NCI-H1105 (cell line): ENCODE measurements at places on chromosomes 7 and 10.

DNA sequence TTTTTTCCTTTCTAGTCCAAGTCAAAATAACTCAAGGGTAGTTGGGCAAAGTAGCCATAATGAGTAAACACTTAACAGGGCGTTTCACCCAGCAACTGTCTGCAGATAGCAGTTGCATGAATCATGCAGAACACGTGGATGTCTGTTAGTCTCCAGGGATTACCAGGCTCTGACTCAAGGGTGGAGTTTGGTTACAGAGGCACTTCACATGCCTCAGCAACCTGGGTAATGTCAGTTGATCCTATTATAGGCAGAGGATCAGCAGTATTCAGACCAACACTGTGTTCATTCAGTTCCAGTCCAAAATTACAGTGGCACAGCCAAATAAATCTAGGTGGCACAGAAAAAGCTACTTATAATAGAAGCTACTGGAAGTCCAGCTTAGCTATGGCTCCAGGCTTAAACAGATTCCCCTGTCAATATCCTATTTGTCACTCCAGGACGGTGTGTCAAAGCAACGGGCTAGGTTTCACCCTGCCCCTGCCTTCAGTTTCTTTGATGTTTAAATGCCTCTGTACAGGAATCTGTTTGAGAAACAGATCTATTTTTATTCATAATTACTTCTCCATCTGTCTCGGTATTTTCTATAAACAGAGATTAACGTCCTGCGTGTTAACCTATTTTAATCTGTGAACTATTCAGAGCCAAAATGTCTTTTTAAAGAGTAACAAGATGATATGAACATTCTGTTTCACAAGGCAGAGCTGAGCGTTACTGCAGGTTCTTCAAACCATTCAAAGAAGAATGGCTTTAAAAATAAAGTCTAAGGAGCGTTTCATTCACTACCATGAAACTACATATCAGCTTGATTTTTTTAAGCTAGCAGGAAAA, 162.6 kb upstream of the AKR1E2 start:
- DNase-seq, result peak; percentile 8

DNA sequence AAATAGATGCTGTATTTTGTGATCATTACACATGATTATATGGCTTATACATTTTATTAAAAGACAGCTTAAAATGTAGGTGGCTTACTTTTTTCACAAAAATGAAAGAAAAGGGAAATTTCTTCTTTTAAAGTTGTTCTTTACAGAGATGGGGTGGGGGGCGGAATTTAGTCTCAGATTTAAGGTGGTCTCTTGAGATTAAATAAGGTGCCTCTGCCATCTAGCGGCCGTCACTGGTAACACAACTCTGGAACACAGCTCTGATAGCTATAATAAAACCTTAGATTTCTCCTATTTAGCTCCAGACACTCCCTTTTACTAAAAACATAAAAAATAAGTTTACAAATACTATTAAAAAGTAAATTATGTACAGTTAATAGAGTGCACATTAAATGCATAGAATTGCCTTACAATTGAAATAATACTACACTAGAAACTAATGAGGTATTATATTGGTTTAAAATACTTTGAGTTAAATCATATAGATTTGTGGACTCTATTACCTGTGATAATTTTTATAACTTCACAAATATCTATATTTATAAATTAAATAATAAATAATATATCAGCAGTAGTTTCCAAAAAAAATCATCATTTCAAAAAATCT, 210.9 kb downstream of the DGKB start:
- peak; percentile 33 for DNase-seq

- peak; percentile 18 for DNase-seq
Observed at GRCh38 chr7:30596014-30596641, 1.4 kb downstream of the GARS1 start.

- DNase-seq, result no peak
Observed at GRCh38 chr10:93461807-93462178, 20.3 kb downstream of the MYOF start.

DNA sequence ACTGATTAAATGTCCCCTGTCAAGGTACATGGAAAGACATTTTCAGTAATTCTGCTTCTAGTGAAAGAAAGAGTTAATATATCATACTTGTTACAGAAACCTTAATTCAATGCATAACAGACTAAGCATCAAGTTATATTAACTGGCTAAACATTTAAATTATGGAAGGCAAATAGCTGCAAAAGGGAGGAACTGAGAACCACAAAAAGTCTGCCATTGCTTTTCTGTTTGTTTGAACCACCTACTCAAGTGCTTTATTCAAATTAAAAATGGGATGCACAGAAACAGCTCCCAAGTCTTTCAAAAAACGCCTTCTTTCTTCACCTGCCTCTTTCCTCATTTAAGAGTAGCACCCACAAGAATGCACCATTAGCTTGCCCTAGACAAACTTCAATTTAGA, 271.9 kb downstream of the RNLS start:
- DNase-seq, result no peak

- DNase-seq, result no peak
Observed at GRCh38 chr10:72692744-72692993, 726 bp downstream of the MCU start.

GRCh38 chr10:95319239-95319638, 28.4 kb upstream of the PDLIM1 start:
- no peak for DNase-seq

DNA sequence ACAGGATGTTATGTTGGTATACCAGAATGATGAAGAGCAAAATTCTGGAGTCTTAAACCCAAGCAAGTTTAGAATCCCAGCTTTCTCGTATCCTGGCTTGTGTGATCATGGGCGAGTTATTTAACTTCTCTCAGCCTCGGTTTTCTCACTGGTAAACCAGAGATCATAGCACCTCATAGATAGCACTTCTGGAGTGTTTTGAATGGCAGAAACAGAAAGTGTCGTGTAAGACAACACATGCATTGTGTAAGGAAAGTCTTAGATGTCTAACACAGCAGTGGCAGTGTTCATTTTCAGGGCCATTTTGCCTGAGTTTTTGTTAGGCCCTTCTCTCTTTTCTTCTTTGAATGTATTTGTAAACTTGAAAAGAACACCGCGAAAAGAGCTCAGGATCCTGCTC, 465.1 kb downstream of the AUTS2 start:
- no peak for DNase-seq

- peak; percentile 65 for DNase-seq
Observed at GRCh38 chr7:4190010-4190981, 491.8 kb upstream of the FOXK1 start.

DNA sequence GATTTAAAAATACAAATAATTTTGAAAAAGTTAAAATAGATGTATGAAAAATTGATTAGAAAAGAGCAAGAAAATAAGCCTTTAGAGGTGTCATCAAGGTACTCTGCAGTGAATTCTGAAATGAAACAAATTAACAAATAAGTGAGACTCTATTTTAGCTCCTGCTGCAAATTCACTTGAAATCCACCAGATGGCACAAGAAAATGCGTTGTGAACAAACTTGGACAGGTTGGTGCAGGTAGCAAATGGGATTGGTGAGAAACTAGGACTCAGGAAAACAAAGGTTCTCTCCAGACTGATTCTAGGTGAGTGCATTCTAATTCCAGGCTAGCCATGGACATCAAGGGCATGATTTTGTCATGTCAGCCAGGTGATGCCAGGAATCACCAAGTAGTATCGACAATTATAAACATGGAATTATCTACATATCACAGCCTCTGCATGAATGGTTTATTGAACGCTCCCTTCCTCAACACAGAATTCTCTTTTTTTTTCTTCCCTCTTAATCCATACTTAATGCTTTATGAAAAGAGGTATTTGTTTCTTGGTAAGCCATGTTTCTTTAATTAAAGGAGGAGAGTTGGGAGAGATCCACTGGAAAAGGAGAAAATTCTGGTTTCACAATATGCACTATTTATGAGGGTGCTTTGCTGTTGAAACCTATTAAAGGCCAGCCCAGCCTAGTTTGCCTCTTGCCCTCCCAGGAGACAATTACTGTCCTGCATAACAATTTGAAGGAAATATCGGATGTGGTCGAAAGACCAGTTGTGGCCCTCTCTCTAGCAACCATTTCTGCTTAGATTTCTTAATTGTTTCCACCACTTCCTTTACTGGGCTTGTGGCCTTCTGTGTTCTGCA, 118.1 kb downstream of the ZNF365 start:
- DNase-seq, result no peak

GRCh38 chr7:29548823-29549222, 14.8 kb upstream of the PRR15 start:
- no peak for DNase-seq

- DNase-seq, result no peak
Observed at GRCh38 chr10:132664407-132664806, 121.5 kb downstream of the NKX6-2 start.

DNA sequence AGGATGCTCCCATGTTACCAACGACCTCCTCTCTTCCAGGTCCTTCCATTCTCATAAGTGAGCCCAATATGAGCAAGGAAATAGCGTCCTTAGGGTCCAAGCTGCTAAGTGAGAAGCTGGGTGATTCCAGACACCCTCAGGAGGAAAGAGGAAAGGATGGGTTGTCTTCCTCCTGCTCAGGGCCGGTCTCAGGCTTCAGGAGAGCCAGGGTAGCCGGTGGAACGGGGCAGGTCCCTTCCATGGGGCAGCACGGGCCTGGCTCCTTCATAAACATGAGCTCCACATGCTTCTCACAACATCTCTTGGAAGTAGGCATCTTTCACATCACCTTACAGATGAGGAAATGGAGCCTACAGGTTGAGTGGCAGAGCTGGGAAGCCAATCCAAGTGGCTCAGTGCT, 12.7 kb downstream of the SLIT1 start:
- no peak for DNase-seq

DNA sequence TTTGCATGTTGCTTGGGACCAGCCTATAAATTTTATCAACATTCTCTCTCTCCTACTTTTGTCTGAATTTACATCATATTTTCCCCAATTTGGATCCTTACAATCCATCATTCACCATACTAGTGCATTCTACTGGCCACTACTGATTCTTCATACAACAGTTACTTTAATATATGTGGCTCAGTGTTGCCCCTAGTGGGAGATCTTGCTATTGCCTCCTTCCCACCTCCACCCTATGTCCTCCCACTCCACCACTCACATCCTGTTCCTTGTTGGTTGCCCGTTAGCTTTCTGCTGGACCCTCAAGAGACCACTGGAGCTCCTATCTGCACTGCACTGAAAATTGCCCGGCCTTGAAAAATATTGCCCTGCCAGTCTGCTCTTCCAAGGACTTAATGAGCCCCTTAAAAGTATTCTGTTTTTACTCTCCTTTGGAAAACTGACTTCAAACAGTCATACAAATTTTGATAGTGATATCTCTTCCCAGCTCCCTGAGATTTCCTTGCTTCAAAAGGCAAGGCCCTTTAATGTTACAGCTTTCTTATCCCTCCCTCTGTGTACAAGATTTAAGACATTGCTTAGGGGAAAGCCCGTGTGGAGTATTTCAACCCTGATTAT, 243.2 kb upstream of the TMEM229A start:
- no peak for DNase-seq

- DNase-seq, result no peak
Observed at GRCh38 chr10:3525832-3526449, 259.1 kb downstream of the KLF6 start.

DNA sequence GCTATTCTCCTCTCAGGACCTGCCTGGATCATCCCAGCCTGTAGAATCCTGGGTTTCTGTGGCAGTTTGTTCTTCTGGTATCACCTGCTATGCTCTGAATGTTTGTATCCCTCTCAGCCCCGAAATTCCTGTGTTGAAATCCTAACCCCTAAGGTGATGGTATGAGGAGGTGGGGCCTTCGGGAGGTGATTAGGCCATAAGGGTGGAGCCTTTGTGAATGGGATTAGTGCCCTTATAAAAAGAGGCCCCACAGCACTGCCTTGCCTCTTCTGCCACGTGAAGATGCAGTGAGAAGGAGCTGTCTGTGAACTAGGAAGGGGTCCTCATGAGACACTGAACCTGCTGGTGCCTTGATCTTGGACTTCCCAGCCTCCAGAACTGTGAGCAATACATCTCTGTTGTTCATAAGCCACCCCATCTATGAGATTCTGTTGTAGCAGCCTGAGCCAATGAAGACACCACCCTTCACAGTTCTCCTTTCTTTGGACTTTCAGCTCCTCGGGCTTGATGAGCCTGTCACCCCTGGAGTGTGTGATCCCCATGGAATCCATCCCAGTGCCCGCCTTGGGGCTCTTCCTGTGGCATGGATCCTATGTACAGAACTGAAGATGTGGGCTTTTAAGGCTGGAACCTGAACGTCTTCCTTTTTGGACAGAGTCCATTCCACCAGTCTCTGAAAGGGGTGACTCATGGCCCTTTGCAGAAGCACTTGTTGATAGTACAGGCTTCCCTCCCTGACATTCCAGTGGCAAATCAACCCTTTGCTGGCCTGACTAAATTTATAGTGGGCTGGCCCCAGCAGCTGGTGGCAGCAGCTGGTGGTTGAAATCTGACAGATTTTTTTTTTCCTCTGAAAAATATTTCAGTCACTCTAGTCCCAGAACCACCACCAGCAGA, 138.0 kb downstream of the TACC2 start:
- no peak for DNase-seq

DNA sequence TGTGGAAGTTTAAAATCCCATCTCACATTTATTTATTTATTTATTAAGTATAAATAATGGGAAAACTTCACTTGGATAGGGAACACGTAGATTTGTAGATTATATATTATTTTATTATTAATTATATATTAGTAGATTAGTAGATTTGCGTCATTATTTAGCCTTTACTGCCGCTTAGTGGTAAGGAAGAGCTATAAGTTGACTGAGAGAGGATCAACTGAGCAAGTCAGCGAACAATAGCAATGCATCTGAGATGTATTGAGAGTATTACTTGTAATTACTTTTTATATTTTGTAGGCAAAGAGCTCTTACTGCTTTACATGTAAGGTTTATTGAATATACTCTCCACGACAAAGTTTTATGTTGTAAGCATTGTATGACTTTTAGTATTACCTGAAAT, 244.5 kb upstream of the ANKRD30A start:
- no peak for DNase-seq

GRCh38 chr10:131686781-131687420, 213.9 kb upstream of the PPP2R2D start:
- DNase-seq, result no peak

- no peak for DNase-seq
Observed at GRCh38 chr10:93580828-93581227, 14.4 kb downstream of the FFAR4 start.

GRCh38 chr10:17683541-17683940, 39.6 kb downstream of the STAM start:
- no peak for DNase-seq

GRCh38 chr7:5774136-5774535, 7.3 kb downstream of the RNF216 start:
- no peak for DNase-seq
